ENCODE measurements at places on chromosomes 6 and 20. TPM values are rescaled to one million over a fixed set of nuclear protein-coding genes. Genes with fewer than 3 reads are reported as not detected.
A peak's percentile ranks its signal among the peaks of the same experiment; 100 is the strongest.

Gene SMLR1
- 0.48 TPM for total RNA-seq

Gene MATN4
- total RNA-seq, result 0.35 TPM

Gene MCCD1
- not detected for total RNA-seq

GRCh38 chr20:57329608-57330221 lies at the start of gene SPO11:
TSS of gene SPO11 (plus strand) at chr20:57329803. CDS start at chr20:57329868, 65 bp downstream.
- no peak within 1 kb of the TSS for H3K27ac ChIP-seq
- peaks cover 8% of the 10 kb centered on the region for H3K4me1 ChIP-seq
- peak; percentile 81 for DNase-seq
- no peaks in the 10 kb centered on the region for H3K27me3 ChIP-seq
- no peaks in the 10 kb centered on the region for H3K36me3 ChIP-seq

DNA sequence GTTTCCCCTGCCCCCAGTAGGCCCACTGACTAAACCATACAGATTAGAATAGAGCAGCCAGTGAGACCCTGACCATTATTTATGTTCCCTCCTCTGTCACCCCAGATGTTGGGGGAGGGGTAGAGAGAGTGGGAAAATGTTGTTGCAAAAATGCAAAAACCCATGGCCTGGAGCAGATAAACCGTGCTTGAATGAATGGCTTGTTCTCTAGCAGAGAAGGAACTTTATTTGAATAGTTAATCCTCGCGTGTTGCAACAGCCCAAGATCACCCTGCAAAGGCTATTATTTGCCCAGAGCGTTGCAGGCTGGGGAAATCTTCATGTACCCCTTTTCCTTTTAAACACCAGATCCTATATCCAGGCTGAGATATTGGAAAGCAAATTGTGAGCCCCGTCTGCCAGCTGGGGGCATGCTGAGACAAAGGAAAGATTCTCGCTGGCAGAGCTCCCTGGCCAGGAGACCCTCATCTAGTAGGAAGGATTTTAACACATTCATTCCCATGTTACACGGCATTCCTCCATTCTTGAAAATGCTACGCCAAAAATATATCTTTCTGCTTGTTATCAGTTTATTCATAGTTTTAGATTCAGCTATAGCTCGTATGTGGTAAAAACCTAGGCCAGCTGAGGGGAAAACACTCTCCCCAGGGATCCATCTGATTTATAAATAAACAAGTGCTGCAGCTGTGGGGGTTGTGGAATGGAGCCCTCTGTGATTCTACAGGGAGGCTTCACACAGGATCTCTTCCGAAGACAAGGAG lies 53.0 kb downstream of the LINC00237 start:
- H3K27ac ChIP-seq, result no peak overlapping the region
- no peaks in the 10 kb centered on the region for H3K36me3 ChIP-seq
- H3K4me3 ChIP-seq, result no peak overlapping the region
- peak; percentile 71 for DNase-seq
- H3K4me1 ChIP-seq, result peaks cover 2% of the 10 kb centered on the region
- H3K27me3 ChIP-seq, result no peaks in the 10 kb centered on the region

DNA sequence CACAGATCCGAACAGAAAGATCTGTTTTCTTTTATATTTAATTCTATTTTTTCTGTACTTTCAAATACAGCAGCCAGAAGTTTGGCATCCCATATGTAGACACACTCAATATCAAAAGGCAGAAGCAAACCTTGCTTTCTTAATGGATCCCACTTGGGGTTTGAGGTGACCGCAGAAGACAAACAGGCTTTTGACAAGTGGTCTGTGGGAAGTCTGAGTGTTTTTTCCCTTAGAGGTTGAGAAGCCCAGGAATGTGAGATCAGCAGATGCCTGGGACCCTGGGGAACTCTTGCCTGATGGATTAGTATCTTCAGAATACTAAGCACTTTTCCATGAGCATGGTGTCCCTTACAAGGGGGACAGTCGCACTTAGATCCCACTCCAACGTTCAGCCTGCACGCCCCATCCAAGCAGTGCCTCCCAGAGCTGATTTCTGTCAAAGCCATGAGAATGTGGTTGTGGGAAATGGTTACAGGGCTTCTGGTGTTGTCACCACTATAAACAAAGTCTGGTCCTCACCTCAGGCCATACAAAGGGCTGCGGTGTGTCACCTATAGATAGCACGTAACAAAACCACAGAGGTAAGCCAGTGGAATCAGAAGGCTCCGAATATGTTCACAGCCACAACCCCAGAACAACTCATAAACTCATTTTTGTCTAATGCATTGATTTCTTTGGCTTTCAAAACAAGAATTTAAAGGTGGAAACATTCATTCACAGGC lies 12.7 kb downstream of the IL17F start:
- no peak overlapping the region for H3K27ac ChIP-seq
- no peak for DNase-seq
- H3K36me3 ChIP-seq, result no peaks in the 10 kb centered on the region
- no peaks in the 10 kb centered on the region for H3K4me1 ChIP-seq
- no peaks in the 10 kb centered on the region for H3K27me3 ChIP-seq
- H3K4me3 ChIP-seq, result no peak overlapping the region

Gene MYO6
- 94.1 TPM for total RNA-seq
